ENCODE measurements at places on chromosomes 13 and 19. TPM values are rescaled to one million over a fixed set of nuclear protein-coding genes. Genes with fewer than 3 reads are reported as not detected.

Gene KLK3
- not detected for total RNA-seq

Gene CYP2A7
- not detected for total RNA-seq

Gene RAB3A
- 2.8 TPM for total RNA-seq

Gene XRCC1
- total RNA-seq = 23.5 TPM

Gene ICAM3
- total RNA-seq = 8.5 TPM

Gene ZNF599
- 11.6 TPM for total RNA-seq

Gene SLITRK5
- under 0.01 TPM for total RNA-seq

Gene OR10H5
- total RNA-seq = not detected

Gene KLK8
- not detected for total RNA-seq
